ENCODE measurements at places on chromosomes 7 and 10.

GRCh38 chr10:31958856-31959255 is 30.2 kb upstream of the ARHGAP12 start:
- DNase-seq = no peak

- no peak for DNase-seq
Observed at GRCh38 chr7:101243646-101244374, 1.1 kb downstream of the FIS1 start.

DNA sequence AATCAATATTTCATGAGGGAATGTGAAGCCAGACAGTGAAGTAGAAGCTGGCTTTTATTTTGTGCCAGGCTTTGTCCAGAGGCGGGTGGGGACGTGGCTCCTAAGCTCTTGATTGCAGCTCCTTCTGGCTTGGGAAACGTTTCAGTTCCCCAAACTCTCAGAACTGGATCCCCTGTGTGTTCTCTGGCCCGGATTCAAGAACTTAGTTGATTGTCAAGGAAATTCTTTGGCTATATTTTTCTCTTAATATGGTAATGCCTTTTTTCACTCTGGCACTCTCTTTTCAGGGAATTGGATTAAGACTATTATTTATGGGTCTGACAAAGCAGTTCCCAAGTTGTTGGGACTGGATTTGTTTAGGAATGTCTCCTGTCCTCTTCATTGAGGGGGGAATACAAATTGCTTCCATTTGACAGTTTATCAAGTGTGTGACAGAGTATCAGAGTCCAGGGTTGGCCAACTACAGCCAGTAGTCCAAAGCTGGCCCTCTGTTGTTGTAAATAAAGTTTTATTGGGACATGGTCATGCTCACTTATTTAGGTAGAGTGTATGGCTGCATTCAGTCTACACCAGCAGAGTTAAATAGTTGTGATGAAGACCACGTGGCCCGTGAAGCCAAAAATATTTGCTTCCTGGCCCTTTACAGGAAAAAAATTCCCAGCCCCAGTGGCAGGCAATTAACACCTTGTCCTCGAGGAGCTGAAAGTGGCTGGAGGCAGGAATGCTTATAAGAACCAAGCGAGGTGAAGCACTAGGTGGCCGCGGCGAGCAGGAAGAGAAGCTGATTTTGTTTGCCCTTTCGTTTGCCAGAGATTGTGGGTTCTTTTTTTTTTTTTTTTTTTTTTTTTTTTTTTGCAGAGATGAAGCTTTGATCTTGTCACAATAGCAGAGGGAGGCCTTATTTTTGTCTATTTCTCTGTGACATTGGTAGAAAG is 34.3 kb downstream of the HTRA1 start:
- DNase-seq = no peak

GRCh38 chr7:131164025-131164925 is 163.4 kb upstream of the MKLN1 start:
- no peak for DNase-seq

DNA sequence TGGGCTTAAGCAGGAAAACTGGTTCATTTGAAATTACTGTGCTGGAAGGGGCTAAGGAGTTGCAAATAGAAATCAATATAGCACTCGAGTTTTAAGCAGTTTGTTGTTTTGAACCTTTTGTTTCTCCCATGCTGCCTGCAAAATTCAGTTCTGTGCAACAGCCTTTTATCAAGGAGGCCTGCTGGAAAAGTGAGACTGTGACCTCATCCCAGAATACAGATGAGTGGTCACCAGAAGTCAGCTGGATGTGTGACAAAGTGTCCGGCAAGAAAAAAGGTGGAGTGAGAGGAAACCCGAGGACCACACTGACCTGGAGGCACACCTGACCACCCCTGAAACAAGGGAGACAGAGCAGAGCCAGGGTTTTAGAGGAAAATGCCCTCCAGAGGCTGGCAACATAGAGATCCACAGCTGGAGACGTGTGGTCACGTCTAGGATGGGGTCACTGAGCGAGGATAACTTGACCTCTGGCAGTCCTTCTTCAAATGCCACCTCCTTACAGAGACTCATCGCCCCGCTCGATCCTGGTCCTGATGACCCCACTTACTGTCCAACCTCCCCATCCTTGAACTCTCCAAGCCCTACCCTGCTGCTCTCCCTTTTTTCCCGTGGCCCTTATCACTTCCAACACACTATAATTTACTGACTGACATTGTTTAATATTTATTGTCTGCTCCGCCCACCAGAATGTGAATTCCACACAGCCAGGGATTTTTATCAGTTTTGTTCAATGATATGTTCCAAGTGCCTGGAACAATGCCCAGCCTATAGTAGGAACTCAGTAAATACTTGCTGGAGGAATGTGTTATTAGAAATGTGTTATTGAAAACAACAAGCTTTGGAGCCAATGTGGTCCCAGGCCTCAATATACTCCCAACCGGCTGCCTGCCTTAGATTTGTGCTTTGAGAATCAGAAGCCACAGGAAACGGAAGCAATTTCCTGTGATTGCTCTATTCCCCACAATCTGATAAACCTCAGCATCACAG is 243.8 kb downstream of the GLI3 start:
- DNase-seq = no peak

DNA sequence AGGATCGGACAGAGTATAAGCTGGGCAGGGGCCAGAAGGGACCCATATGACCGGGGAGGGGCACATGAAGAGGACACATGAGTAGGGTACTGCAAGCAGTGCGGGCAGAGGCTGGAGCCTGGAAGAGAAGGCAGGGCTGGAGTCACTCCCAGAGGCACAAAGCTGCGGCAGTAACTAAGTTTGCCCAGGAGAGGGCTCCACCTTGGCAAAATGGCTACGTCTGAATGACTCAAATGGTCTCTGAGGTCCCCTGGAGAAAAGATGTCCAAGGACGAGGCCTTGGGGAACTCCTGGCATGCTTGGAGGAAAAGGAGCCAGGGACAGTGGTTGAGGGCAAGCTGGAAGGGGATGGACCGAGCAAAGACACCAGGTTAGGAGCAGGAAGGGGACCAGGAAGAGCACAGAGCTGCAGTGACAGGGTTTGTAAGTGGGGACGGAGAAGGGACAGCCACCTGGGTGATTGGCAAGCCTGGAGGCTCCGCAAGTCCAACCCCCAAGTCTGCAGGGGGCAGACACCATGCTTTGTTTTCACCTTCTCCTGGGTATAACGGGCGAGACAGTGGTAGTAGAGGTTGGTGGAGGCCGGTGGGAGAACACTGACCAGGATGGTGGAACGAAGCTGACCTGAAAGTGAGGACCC is 43.1 kb upstream of the LBX1 start:
- DNase-seq = peak; percentile 39

DNA sequence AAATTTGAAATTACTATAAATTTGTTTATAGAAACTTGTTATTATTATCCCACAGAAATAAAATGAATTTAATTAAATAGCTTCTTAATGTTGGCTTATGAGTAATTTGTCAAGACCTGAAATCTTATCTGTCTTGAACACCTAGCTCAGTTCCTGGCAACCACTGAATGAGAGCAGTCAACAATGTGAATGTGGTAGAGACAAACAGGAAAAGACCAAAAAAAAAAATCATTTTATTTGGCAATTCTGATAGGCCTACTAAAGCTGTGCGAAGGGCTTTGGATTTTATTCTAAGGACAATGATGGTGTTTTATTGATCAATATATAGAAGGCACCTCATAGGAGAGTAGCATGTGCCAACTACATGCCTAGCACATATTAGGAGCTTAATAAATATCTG is 127.8 kb upstream of the RSU1 start:
- DNase-seq = no peak

GRCh38 chr10:60338786-60339185 is 50.9 kb downstream of the ANK3 start:
- DNase-seq = no peak

DNA sequence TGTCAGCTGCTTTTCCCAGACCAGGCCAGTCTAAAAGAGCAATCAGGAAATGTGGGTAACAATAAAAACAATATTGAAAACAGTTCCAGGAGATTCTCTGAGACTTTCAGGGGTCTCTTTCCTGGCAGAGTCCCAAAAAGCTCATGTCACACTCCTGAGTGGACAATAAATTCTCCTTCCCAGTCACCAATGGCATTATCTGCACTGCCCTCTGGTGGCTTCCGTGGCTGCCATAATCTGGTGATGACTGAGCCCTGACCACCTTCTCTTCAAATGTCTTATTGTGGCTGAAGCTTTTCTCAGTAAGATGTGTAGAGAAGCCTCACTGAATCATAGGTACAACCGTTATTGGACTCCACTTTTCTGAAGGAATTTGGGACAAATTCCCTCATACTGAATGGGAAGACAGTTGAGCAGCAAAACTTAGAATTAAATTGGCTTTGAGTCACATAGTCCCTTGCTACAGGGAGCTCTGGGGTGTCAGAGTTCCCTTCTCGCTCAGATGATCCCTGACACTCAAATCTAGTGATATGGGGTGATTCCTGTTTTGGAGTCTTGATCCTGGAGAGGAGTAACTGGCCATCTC is 24.4 kb upstream of the ASAH2 start:
- DNase-seq = peak; percentile 27

GRCh38 chr10:1561731-1562337 is 175.5 kb downstream of the ADARB2 start:
- no peak for DNase-seq

DNA sequence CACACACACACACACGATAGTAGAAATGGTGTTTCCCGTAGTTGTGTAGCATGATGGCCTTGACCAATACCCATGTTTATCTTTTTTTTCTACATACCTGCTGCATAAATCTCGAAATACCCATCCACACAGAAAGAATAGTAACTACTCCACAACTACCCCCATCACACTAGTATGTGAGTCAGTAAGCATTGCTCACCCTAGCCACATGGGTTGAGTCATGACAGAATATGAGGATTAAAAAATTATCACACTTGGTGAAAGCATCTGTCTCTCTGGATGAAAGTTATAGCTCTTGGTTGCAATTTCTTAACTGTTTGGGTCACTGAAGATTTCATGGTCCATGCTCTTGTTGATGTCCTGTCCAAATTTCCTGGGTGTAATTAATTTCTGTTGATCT is 103.4 kb upstream of the MDFIC start:
- DNase-seq = no peak

DNA sequence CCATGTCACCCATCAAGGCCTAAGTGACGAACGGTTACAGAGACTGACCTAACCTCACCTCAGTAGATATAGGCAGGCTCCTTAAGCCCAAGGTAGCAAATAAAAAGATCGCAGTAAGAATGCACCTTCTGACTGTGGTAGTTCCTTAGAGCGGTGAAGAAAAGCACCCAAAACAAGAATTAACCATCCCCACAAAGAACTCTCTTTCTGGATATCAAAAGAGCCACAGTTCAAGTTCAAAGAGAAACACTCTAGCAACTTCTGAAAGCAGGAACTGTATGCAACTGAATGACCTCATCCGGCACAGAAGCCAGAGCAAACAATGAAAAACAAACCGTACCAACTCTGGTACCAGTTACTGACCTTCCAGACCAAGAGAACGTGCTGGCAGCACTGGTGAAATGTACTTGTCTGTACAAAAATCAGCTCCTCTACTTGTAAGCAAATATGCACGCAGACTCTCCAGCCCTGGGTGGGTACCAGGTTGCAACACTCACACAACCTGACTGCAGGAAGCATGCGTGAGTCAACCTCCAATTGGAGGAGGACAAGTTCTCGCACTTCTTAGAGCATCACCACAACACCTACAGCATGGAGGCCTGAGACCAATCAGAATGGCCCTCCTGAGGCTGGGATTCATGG is 202.7 kb downstream of the FAM107B start:
- no peak for DNase-seq

- DNase-seq = no peak
Observed at GRCh38 chr10:30705625-30706149, 76.1 kb upstream of the LYZL2 start.

- no peak for DNase-seq
Observed at GRCh38 chr10:58010073-58010702, 257.5 kb downstream of the IPMK start.

All from AML-193 (cell line).